ENCODE measurements at places on chromosomes 5 and 9. TPM values are rescaled to one million over a fixed set of nuclear protein-coding genes. Genes with fewer than 3 reads are reported as not detected.
A peak's percentile ranks its signal among the peaks of the same experiment; 100 is the strongest.

DNA sequence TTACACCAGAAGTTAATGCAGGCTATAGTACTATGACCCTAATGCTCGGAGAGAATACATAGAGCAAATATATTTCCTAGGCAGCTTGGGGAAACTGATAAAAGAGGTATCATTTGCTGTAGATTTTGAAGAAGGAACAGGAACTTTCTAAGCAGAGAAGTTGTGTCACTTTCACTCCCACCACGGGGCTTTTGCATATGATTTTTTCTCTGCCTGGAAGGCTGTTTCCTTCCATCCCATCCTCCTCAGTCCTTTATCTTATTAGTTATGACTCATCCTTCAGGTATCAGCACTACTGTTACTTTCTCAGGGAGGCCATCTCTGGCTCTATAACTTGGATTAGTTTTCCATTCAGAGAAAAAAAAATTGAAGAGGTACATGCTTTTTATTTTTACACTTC, 2006.1 kb upstream of the WWC1 start:
- H3K4me3 ChIP-seq = no peak overlapping the region
- H3K27me3 ChIP-seq = no peaks in the 10 kb centered on the region
- no peak overlapping the region for H3K27ac ChIP-seq

DNA sequence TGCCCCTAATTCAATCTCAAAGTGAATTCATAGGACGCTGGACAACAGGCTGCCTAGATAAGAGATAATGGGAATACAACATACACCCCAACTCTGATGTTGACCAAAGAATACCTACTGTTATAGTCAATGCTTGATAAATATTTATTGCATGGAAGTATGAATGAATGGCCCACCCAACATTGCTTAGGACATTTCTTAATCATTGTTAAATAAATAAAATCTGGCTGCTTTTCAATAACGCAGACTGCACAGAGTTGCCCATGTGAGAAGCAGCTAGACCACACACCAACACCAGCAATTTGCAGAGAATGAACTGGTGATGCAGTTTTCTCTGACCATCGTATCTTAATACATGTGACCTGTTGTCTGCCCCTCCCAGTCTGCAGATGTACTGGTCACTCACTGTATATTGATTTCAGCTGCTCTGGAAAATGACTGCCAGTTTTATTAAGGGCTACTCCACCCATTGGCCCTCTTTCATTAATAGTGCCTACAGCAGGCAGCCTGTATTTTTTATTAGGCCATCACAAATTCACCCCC, 236.2 kb upstream of the WWC1 start:
- H3K4me3 ChIP-seq = no peak overlapping the region
- no peak overlapping the region for H3K27ac ChIP-seq
- no peaks in the 10 kb centered on the region for H3K36me3 ChIP-seq
- no peak for DNase-seq
- H3K4me1 ChIP-seq = no peaks in the 10 kb centered on the region

MZB1 gene
- 2.0 TPM for total RNA-seq

SEMA4D gene
- 156 TPM for total RNA-seq

GRCh38 chr5:150946351-150946905, 41.6 kb upstream of the ZNF300 start:
- peaks cover 21% of the 10 kb centered on the region for H3K27me3 ChIP-seq
- no peak overlapping the region for H3K4me3 ChIP-seq
- peaks cover 12% of the 10 kb centered on the region for H3K36me3 ChIP-seq
- no peak overlapping the region for H3K27ac ChIP-seq
- peak; percentile 4 for DNase-seq

DNA sequence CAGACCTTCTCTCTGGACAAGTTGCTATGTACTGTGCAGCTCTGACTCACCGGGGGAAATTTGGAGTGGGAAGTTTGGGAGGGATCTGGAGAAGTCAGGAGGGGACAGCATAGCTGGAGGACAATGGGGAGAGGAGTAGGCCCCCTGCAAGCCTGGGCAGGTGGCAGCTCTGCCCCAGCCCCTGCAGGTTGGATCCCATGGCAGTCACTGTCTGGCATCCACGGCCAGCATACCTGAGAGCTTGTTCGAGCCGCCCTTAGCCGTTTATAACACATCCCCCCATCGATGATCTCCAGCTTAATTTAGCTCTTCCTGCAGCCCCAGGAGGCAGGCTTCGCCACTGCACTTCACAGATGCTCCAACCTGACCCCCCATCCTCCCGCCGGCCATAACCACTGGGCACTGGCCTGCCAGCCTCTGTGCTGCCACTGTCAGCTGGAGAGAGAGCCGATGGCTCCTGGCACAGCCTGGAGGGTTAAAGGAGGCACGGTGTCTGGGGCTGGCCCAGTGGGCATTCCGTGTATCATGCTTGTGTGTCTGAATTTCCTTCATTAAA, 57.7 kb upstream of the RNU6ATAC start:
- no peaks in the 10 kb centered on the region for H3K27me3 ChIP-seq
- H3K36me3 ChIP-seq = no peaks in the 10 kb centered on the region
- H3K27ac ChIP-seq = no peak overlapping the region
- no peaks in the 10 kb centered on the region for H3K4me1 ChIP-seq

- H3K27ac ChIP-seq = no peak overlapping the region
- H3K36me3 ChIP-seq = no peaks in the 10 kb centered on the region
- no peak overlapping the region for H3K4me3 ChIP-seq
- H3K27me3 ChIP-seq = peaks cover 2% of the 10 kb centered on the region
- DNase-seq = no peak
- H3K4me1 ChIP-seq = no peaks in the 10 kb centered on the region
Observed at GRCh38 chr9:27599102-27599869, 26.0 kb upstream of the C9orf72 start.

GRCh38 chr5:147344861-147345260, 110.0 kb downstream of the STK32A start:
- no peaks in the 10 kb centered on the region for H3K27me3 ChIP-seq
- no peaks in the 10 kb centered on the region for H3K36me3 ChIP-seq
- H3K4me3 ChIP-seq = no peak overlapping the region
- DNase-seq = no peak

CD274 gene
- total RNA-seq = 15.0 TPM

- peaks cover 2% of the 10 kb centered on the region for H3K27me3 ChIP-seq
- no peak overlapping the region for H3K4me3 ChIP-seq
- H3K27ac ChIP-seq = no peak overlapping the region
- DNase-seq = no peak
Observed at GRCh38 chr5:179307013-179307800, 38.1 kb downstream of the ADAMTS2 start.

CARD9 gene
- 0.22 TPM for total RNA-seq

PCDHA1 gene
- not detected for total RNA-seq

- peaks cover 3% of the 10 kb centered on the region for H3K27me3 ChIP-seq
- no peaks in the 10 kb centered on the region for H3K36me3 ChIP-seq
- no peak for DNase-seq
- H3K27ac ChIP-seq = no peak overlapping the region
Observed at GRCh38 chr9:38232895-38233294, 159.6 kb upstream of the ALDH1B1 start.

CDK7 gene
- total RNA-seq = 28.4 TPM

DNA sequence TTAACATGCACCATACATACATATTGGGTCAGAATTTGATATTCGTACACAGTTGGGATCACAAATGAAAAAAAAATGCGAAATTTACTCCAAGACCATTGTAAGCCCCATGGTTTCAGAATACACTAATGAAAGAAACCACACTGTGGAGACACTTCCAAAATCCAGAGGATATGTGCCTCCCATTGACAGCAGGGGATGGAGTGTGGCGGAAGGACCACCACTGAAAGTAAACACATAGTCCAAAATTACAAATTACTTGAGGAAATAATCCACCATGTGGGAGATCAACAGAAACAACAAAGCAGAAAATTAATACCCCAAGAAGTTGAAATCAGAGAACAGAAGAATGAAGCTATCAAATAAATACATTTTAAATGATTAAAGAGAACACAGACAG, 291.6 kb upstream of the PAPPA start:
- no peak overlapping the region for H3K27ac ChIP-seq
- H3K4me1 ChIP-seq = no peaks in the 10 kb centered on the region
- no peaks in the 10 kb centered on the region for H3K36me3 ChIP-seq
- DNase-seq = no peak
- H3K27me3 ChIP-seq = peaks cover 6% of the 10 kb centered on the region
- H3K4me3 ChIP-seq = no peak overlapping the region

- H3K4me3 ChIP-seq = peak overlapping the region; percentile 85
- H3K4me1 ChIP-seq = peaks cover 43% of the 10 kb centered on the region
- DNase-seq = no peak
- no peaks in the 10 kb centered on the region for H3K27me3 ChIP-seq
Observed at GRCh38 chr5:163508753-163509152, 3.3 kb downstream of the MAT2B start.

DNA sequence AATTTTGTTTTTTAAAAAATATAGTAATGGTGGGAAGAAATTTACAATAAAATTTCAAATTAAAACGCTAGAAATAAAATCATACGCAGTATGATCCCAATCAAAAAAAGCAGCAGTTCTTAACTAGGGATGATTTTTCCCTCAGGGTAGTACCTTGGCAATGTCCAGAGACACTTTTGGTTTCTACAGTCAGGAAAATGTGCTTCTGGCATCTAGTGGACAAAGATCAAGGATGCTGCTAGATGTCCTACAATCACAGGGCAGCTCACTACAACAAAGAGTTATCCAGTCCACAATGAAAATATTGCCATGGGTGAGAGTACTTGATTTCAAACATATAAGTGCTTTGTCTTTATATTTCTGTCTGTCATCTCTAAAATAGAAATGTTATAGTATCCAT, 400.2 kb upstream of the SGCD start:
- DNase-seq = no peak
- H3K27me3 ChIP-seq = peaks cover 15% of the 10 kb centered on the region
- no peaks in the 10 kb centered on the region for H3K36me3 ChIP-seq
- H3K4me1 ChIP-seq = no peaks in the 10 kb centered on the region
- H3K4me3 ChIP-seq = no peak overlapping the region

DRD1 gene
- not detected for total RNA-seq

- H3K4me3 ChIP-seq = no peak overlapping the region
- no peak for DNase-seq
- H3K4me1 ChIP-seq = peaks cover 8% of the 10 kb centered on the region
- H3K36me3 ChIP-seq = no peaks in the 10 kb centered on the region
- no peaks in the 10 kb centered on the region for H3K27me3 ChIP-seq
Observed at GRCh38 chr9:89667726-89668125, 62.9 kb downstream of the GADD45G start.

DNA sequence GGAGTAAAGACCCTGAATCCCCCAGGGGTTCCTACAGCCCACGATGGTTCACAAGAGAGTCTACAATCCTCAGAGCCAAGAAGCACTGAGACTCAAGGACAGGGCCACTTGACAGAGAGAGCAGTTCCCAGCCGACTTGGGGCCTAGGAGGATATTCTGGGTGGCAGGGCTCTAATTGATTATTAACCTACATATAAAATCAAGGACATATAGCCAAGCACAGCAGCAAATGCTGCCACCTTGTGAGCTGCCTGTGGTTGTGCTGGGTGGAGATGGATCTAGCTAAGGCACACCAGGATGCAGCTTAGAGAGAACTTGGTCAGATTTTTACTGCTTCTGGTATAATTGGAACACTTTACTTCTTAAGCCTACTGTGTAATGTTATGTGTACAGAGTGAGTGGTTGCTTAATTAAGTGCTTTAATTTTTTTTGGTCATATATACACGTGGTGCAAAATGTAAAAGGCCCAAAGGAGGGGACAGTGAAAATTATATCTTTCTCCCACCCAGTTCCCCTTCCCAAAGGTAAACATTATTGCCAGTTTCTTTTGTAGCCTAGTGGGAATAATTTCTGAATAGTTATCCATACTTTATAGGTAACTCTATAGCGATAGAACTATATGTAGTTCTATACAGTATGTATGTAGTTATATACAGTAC, 78.8 kb downstream of the F2RL2 start:
- no peaks in the 10 kb centered on the region for H3K27me3 ChIP-seq
- peak; percentile 84 for DNase-seq
- H3K36me3 ChIP-seq = no peaks in the 10 kb centered on the region
- H3K4me1 ChIP-seq = peaks cover 86% of the 10 kb centered on the region
- H3K4me3 ChIP-seq = peak overlapping the region; percentile 71

SLC44A1 gene
- total RNA-seq = 18.6 TPM

SLC6A19 gene
- total RNA-seq = not detected

DNA sequence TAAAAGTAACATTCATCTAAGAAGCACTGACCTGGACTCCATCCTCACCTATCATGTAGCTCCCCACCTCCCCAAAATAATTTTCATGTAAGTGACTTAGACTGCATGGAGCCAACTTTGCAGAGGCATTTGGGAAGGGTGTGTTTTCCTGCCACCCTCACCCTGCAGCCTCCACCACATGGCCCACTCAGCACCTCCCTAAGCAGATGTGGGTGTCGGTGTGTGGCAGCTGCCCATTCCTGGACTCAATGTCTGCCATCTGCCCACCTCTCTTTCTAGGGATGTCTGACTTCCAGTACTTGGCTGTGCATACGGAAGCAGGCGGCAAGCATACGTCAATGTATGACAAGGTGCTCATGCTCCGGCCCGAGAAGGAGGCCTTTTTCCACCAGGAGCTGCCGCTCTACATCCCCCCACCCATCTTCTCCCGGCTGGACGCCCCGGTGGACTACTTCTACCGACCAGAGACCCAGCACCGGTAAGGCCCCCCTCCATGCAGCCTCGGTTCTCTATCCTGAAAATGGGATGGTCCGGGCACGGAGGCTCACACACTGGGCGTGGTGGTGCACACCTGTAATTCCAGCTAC, 12.7 kb downstream of the GTF3C5 start:
- H3K27ac ChIP-seq = no peak overlapping the region
- no peak overlapping the region for H3K4me3 ChIP-seq
- H3K27me3 ChIP-seq = no peaks in the 10 kb centered on the region
- peaks cover 31% of the 10 kb centered on the region for H3K36me3 ChIP-seq
- peaks cover 4% of the 10 kb centered on the region for H3K4me1 ChIP-seq

- H3K4me1 ChIP-seq = peaks cover 23% of the 10 kb centered on the region
- H3K4me3 ChIP-seq = no peak overlapping the region
- peak overlapping the region; percentile 61 for H3K27ac ChIP-seq
- no peaks in the 10 kb centered on the region for H3K27me3 ChIP-seq
Observed at GRCh38 chr5:133939668-133940067, 28.8 kb downstream of the C5orf15 start.

TENT4A gene
- total RNA-seq = 30.0 TPM

DNA sequence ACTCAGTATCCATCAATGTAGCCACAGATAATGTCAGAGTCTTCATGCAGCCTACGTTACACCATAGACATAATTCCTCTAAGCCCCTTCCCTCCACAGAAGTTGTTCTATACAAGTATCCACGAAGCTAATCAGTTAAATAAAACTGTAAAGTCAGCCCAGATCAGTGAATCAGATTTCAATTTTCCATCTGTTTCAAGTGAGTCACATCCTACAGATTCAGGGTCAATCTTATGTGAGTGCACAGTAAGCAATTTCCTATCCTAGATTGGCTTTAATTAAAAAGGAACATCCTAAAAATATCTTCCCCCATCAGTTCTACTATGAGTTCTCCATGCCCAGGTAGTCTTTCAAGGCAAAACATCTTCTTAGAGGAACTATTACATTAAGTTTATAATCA, 402.5 kb downstream of the EFNA5 start:
- H3K4me3 ChIP-seq = no peak overlapping the region
- H3K36me3 ChIP-seq = no peaks in the 10 kb centered on the region
- DNase-seq = no peak
- no peak overlapping the region for H3K27ac ChIP-seq
- no peaks in the 10 kb centered on the region for H3K27me3 ChIP-seq

GRCh38 chr9:132241483-132241839, 79.6 kb downstream of the NTNG2 start:
- H3K4me3 ChIP-seq = peak overlapping the region; percentile 92
- H3K27me3 ChIP-seq = peaks cover 2% of the 10 kb centered on the region
- no peak for DNase-seq

- H3K27ac ChIP-seq = no peak overlapping the region
- no peaks in the 10 kb centered on the region for H3K36me3 ChIP-seq
- peaks cover 2% of the 10 kb centered on the region for H3K27me3 ChIP-seq
- no peak for DNase-seq
Observed at GRCh38 chr9:3151672-3152576, 308.0 kb upstream of the PUM3 start.

Data from activated naive CD4-positive, alpha-beta T cell treated with anti-CD3 and anti-CD28 coated beads for 36 hours (primary cell).